NT2/D1 (cell line): ENCODE measurements at places on chromosomes 11 and 22.
A peak's percentile ranks its signal among the peaks of the same experiment; 100 is the strongest.

DNA sequence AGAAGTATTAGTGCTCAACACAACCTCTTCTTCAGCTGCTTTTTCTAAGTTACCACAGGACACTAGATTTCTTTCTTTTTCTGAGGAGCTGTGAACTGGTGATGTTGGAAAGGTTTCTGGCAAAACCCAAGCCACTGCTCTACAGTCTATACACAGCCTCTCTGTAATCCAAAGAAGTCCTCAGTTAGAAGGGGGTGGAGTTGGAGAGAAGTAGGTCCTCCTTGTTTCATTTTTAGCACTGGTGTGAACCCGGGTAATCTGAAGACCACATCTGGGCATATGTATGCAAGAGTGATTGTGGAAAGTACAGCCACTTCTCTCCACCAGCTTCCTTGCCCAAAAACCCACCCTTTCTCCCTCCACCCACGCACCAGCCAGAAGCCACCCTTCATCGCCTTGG is 1168.1 kb downstream of the LRRC4C start:
- no peak for DNase-seq

- DNase-seq = no peak
Observed at GRCh38 chr11:118215765-118216164, 9.0 kb downstream of the JAML start.

DNA sequence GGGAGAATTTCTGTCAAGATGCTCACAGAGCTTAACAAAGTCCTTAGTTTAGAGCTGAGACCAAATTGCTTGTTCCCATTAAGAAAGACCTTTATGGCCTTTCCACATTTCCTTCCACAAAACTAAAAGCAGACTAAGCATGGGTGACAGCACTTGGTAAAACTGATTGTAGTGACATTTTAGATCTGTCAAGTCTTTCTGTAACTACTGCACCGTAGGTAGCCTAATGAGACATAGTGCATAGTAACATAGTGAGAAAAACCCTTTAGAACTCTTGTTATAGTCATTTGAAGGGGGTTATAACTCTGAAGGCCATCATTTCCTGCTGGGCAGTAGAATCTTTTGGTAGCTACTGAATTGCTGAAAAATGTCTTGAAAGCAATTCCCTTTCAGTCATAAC is 990.9 kb upstream of the CNTN5 start:
- no peak for DNase-seq

- DNase-seq = no peak
Observed at GRCh38 chr11:88335284-88335683, 2.3 kb downstream of the CTSC start.

DNA sequence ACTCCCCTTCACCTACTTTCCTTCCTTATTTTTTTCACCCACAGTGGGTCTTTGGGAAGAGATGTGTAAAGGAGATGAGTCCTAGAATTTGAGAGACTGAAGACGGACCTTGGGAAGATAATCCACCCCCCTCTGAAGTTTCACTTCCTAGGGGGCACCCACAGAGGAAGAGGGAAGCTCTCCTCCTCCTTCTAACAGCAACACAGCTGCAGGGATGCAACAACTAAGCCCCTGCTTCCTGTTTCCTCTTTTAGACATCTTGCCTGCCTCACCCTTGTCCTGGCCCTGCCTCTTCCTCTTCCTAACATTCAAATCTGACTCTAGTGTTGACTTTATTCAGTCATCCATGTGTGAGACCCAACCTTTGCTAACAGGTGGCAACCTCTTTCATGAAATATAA is 424.6 kb downstream of the BUD13 start:
- no peak for DNase-seq

DNA sequence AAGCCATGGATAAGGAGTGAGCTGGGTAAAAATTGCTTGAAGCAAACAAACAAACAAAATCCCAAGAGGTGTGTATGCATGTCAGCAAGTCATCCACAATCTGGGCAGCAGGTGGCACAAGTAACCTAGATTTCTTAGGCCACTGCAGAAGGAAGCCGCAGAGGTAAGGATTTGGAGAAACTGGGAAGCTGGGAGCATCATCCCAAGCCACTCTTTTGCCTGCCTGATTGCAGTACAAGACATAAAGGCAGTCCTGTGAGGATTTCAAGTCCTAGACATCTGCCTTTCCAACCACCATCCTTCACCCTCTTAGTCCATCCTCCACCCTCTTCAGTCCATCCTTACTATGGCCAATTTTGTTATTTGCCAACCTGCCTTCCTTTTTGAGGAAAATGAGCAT is 67.2 kb upstream of the BMAL1 start:
- peak; percentile 70 for DNase-seq

GRCh38 chr11:57940044-57940756 is 83.5 kb upstream of the OR9Q1 start:
- no peak for DNase-seq

DNA sequence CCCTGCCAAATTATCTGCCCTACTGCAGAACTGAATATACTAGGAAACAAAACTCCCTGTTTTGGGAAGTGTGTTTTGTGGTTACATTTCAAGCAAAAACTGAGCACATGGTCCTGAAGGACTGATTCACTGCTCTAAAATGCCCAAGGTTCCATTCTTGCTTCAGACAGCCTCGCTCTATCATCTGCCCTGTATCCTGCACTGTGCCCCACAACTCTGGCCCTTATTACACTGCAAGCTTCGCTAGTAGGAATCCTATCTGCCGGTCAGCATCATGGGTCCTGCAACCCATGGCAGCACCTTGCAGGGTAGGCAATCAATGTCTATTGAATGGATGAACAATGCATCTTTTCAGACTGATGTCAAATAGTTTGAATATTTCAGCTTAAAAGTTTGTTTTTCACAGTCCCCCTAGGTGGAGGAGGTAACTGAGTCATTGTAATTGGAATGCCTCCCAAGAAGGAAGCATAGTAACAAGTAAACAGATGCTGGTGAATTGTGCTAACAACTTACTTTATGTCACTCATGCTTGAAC is 21.3 kb downstream of the LAYN start:
- peak; percentile 38 for DNase-seq

DNA sequence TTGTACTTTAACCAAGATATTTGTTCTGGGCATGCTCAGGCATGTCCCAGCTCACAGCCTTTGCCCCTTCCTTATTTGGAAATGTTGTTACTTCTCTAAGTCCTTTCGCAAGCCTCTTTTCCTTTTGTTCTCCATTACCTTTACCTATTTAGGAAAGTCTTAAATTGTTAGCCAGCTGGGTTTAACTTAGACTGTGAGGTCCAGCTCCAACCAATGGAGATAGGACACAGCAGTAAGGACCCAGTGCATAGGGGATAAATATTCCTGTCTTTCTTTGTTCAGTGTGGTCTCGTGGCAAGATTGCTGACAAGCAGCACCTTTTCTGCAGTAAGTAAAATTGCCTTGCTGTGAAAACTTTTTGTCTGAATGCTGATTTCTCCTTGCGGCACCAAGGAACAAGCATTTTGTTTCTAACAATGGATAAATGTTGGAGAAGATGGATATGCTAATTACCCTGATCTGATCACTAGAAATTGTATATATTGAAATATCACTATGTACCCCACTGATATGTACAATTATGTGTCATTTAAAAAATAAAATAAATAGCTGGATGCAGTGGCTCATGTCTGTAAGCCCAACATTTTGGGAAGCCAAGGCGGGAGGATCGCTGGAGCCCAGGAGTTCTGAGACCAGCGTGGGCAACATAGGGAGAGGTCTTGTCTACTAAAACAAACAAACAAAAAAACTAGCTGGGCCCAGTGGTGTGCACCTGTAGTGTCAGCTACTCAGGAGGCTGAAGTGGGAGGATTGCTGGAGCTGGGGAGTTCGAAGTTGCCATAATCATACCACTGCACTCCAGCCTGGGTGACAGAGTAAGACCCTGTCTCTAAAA is 31.9 kb upstream of the FTH1 start:
- DNase-seq = no peak

- DNase-seq = no peak
Observed at GRCh38 chr11:87726506-87726905, 448.7 kb downstream of the RAB38 start.

- DNase-seq = no peak
Observed at GRCh38 chr11:120129570-120129969, 8.3 kb downstream of the TRIM29 start.

DNA sequence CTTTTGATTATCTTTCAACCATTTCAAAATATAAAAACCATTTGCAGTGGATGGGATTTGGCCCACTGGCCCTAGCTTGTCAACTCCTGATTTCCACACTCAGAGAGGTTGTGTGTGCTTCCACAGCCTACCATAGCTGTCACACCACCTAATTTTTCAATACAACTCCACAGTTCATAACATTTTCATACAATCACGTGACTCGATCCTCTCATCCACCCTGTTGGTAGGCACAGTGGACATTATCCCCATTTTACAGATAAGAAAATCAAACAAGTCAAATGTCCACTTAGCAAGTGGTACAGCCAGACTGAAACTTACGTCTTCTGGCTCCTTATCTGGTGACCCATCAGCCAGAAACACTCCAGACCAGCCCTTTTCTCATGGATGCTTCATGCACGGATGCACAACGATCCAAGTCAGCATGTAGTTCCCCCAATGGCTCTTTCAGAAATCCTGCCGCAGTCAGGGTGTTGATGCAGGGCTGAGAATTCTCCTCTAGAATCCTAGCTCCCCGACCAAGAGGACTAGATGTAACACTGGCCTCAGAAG is 88.0 kb downstream of the ABTB2 start:
- no peak for DNase-seq

DNA sequence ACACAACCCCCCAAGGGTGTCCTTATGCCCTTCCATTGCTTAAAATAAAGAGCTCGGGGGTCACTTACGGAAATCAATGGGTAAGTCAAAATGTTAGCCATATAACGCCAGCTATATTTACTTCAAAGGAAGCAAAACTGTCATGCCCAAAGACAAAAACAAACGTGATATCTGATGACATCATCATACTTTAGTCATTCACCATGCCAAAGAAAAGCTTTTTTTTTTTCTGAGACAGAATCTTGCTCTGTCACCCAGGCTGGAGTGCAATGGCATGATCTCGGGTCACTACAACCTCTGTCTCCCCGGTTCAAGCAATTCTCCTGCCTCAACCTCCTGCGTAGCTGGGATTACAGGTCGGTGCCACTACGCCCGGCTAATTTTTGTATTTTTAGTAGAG is 47.7 kb upstream of the SC5D start:
- no peak for DNase-seq

DNA sequence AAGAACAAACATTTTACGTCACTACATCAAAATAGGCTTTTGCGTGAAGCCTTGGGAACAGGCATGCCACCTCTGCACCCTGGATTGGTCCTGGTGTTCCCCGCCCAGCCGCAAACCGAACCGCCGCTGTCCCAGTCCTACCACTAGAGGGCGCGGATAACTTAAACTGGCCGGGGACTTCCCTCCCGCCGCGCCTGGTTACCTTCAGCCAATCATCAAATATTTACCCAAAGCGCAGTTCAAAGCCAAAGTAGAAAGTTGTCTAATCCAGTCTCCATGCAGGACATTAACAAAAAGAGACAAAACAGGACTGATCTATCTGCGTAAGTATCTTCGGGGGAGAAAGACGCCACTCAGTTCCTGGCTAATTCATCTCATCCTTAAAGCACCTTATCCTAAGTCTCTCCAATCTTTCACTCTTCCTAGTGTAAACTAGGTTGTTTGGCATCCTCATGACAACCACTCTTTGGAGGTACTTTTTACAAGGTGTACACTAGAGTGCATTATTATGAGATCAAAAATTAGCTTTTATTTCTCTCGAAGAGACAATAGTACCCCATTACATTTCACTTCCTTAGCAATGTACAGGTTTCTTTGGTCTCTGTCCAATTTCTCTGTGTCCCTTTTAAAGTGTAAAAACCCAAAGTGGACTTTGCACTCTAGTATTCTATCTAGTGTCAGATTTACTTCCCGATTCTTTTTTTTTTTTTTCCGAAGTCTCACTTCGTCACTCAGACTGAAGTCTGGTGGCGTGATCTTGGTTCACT is 3.9 kb upstream of the CRY2 start:
- peak; percentile 76 for DNase-seq
